ENCODE measurements at places on chromosomes 5 and 9. TPM values are rescaled to one million over a fixed set of nuclear protein-coding genes. Genes with fewer than 3 reads are reported as not detected.
A peak's percentile ranks its signal among the peaks of the same experiment; 100 is the strongest.

GRCh38 chr5:169429044-169429443 is 128.1 kb upstream of the SLIT3 start:
- H3K36me3 ChIP-seq, result no peaks in the 10 kb centered on the region
- H3K27me3 ChIP-seq, result no peaks in the 10 kb centered on the region
- no peak overlapping the region for H3K27ac ChIP-seq
- DNase-seq, result peak; percentile 55
- peaks cover 6% of the 10 kb centered on the region for H3K4me1 ChIP-seq
- no peak overlapping the region for H3K4me3 ChIP-seq

DNA sequence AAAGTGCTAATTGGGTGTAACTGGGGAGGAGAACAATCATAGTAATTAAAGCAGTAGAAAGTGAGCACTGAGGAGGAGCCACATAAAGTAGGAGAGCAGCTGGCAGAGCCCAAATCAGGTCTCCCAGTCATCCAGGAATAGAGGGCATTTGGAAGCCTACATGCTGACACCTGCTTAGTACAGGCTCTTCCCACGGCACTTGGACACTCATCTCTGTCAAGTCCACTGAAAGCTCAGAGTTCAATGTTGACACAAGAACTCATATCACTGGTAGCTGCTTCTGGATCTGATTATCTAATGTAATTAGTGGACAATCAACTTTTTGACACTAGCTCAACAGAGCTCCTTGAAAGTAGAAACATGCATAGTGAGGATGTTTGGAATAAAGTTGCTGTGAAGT is 45.9 kb upstream of the PCSK1 start:
- H3K4me1 ChIP-seq, result no peaks in the 10 kb centered on the region

- no peak overlapping the region for H3K4me3 ChIP-seq
- no peak for DNase-seq
- no peaks in the 10 kb centered on the region for H3K4me1 ChIP-seq
- H3K27ac ChIP-seq, result no peak overlapping the region
These were observed 2.8 kb upstream of the PARP8 start for GRCh38 chr5:50663636-50664035.

GRCh38 chr5:119452060-119452372 is 281 bp upstream of the HSD17B4 start:
- no peaks in the 10 kb centered on the region for H3K27me3 ChIP-seq
- peak overlapping the region; percentile 80 for H3K4me3 ChIP-seq
- H3K27ac ChIP-seq, result no peak overlapping the region
- H3K4me1 ChIP-seq, result no peaks in the 10 kb centered on the region

The DRD1 gene
- 0.23 TPM for total RNA-seq

The CCDC192 gene
- not detected for total RNA-seq

DNA sequence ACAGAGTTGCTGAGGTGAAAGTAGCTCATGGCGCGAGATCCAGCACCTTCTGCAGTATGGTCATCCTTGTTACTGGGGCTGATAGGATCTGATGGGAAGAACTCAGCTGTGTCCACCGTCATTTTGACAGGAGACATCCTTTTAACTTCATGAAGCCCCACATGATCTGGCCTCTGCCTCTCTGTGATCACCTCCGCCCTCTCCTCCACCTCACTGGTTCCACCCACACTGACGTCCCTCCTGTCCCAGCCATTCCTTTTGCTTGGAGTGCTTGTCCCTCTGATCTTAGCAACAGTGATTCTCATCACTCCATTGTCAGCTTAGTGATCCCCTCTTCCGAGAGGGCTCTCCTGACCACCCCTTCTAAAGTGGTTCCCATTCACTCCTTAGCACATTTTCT is 25.8 kb downstream of the NEUROG1 start:
- H3K27me3 ChIP-seq, result peaks cover 37% of the 10 kb centered on the region
- DNase-seq, result no peak
- H3K4me1 ChIP-seq, result no peaks in the 10 kb centered on the region
- no peaks in the 10 kb centered on the region for H3K36me3 ChIP-seq
- H3K4me3 ChIP-seq, result no peak overlapping the region

- no peaks in the 10 kb centered on the region for H3K36me3 ChIP-seq
- no peaks in the 10 kb centered on the region for H3K27me3 ChIP-seq
- H3K27ac ChIP-seq, result no peak overlapping the region
- H3K4me1 ChIP-seq, result no peaks in the 10 kb centered on the region
- no peak overlapping the region for H3K4me3 ChIP-seq
These were observed 75.4 kb downstream of the RASGRF2 start for GRCh38 chr5:81035522-81035921.

DNA sequence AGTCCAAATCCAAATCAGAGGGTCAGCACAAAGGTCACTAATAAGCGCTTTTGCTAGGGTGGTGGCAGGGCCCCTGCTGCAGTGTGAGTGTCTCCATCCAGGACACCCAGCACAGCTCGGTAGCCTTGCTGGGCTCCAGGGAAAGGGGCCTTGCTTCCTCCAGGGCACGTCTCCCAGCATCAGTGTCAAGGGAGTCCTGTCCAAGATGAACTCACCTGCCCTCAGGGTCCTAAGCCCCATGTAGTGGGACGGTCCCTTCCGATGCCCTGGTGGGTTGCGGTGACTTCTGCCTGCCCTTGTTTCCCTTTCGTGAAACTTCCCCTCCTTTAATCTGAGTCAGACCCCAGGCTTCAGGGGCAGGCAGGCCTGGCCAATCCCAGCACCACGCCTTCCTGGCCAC is 101.7 kb downstream of the ZNF354C start:
- DNase-seq, result no peak
- H3K4me3 ChIP-seq, result no peak overlapping the region
- H3K36me3 ChIP-seq, result no peaks in the 10 kb centered on the region
- H3K27ac ChIP-seq, result no peak overlapping the region
- H3K27me3 ChIP-seq, result no peaks in the 10 kb centered on the region
- H3K4me1 ChIP-seq, result no peaks in the 10 kb centered on the region

DNA sequence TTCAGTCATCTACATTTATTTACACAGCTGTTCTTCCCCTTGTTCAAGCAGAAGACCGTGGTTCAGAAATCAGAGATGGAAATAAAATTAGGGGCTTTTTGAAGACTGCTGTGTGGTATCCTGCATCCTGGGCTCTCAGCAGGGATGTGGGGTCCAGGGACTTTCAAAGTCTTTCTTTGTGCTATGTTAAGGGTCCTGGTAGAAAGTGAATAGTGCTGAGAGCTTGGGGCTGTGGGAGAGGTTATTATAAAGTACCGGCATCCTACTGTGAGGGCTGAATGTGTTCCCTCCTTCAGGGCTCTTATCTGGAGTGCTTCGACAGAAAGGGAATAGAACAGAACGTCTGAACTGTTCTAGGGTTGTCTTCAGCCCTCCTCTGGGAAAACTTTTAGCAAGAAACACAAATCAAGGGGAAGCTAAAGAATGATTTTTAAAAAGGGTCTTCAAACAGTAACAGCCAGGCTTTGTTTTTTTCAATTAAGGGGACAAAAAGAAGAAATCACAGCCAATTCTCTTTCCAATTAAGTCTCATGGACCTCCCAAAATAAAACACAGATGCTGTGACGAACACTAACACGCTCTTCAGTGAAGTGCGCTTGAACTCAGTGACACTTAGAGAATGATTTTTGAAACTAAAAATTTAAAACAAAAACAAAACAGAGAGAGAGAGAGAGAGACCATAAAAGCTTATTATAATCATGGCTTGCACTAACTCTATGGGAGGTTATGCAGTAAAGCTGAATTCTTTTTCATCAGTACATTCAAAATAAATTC is 15.7 kb upstream of the SLC1A3 start:
- H3K4me1 ChIP-seq, result no peaks in the 10 kb centered on the region
- H3K4me3 ChIP-seq, result no peak overlapping the region
- no peaks in the 10 kb centered on the region for H3K36me3 ChIP-seq

GRCh38 chr5:138523406-138523805 is 19.6 kb downstream of the ETF1 start:
- H3K27me3 ChIP-seq, result no peaks in the 10 kb centered on the region
- no peak overlapping the region for H3K4me3 ChIP-seq
- H3K27ac ChIP-seq, result no peak overlapping the region
- H3K4me1 ChIP-seq, result peaks cover 6% of the 10 kb centered on the region
- no peak for DNase-seq

- no peaks in the 10 kb centered on the region for H3K36me3 ChIP-seq
- no peaks in the 10 kb centered on the region for H3K4me1 ChIP-seq
- no peak overlapping the region for H3K27ac ChIP-seq
- no peak overlapping the region for H3K4me3 ChIP-seq
These were observed 171.4 kb downstream of the TLE1 start for GRCh38 chr9:81517954-81518353.

The DNM1 gene
- 29.7 TPM for total RNA-seq

DNA sequence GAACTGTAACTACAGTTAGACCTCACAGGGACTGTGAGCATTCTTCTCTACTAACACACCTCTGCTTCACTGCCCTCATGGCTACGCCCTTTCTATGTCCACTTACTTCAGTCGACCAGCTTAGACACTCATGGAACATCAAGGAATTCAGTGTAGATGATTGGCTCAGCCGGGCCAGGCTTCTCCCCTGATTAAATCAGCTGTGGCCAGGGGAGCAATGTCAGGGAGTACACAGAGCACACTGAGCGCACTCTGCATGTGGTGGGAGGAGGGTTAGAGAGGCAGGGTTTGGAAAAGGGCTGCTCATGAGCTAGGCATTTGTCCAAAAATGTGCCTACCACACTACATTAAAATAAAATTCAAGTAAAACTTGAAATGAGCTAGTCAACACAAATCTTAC is 400.5 kb downstream of the ARRDC3 start:
- H3K36me3 ChIP-seq, result no peaks in the 10 kb centered on the region
- H3K4me1 ChIP-seq, result peaks cover 16% of the 10 kb centered on the region
- peak overlapping the region; percentile 19 for H3K27ac ChIP-seq
- peak; percentile 41 for DNase-seq
- H3K4me3 ChIP-seq, result no peak overlapping the region
- no peaks in the 10 kb centered on the region for H3K27me3 ChIP-seq

The RORB gene
- 0.17 TPM for total RNA-seq

DNA sequence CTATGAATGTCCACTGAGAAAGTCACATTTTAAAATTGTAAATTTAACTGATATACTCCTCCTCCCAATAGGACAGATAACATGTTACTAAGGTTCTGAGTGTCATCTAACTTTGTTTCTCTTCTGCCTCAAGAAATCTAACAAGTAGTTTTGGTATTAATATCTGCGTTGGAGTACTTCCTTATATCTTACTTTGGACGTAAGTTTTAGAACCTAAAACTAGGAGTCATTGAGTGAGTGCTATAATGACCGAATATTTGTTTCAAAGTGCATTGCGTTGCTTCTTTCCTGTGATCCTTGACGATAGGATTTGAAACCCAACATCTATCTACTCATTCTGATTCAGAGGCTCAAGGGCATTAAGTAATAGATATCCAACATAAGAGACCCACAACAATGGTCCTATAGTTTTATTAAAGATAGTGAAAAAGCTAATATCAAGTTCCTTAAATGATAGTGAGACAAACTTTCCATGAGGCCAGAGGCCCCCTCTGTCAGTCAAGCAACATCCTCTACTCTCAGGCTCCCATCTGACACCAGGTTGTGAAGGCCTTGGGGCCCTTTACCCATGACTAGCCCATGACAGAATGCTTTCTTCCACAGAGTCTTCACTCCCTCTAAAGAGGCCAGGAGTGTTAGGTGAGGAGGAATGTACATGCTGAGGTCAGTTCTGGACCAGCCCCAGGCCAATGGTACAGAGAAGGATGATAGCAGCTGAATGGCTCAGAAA is 45.3 kb upstream of the MAP3K1 start:
- DNase-seq, result no peak
- H3K4me3 ChIP-seq, result no peak overlapping the region
- H3K27me3 ChIP-seq, result no peaks in the 10 kb centered on the region
- H3K36me3 ChIP-seq, result no peaks in the 10 kb centered on the region
- no peak overlapping the region for H3K27ac ChIP-seq

GRCh38 chr5:136279314-136279713 is 86.0 kb downstream of the TRPC7 start:
- H3K4me3 ChIP-seq, result no peak overlapping the region
- H3K27me3 ChIP-seq, result no peaks in the 10 kb centered on the region
- H3K4me1 ChIP-seq, result no peaks in the 10 kb centered on the region
- peak; percentile 12 for DNase-seq
- H3K36me3 ChIP-seq, result no peaks in the 10 kb centered on the region
- no peak overlapping the region for H3K27ac ChIP-seq

The SLC6A18 gene
- total RNA-seq, result not detected

GRCh38 chr5:14383923-14384322 is 197.7 kb upstream of the OTULINL start:
- no peak overlapping the region for H3K4me3 ChIP-seq
- peaks cover 72% of the 10 kb centered on the region for H3K36me3 ChIP-seq
- H3K27me3 ChIP-seq, result no peaks in the 10 kb centered on the region
- H3K27ac ChIP-seq, result no peak overlapping the region
- no peak for DNase-seq

GRCh38 chr5:28648108-28648507 is 1609.7 kb upstream of the CDH9 start:
- H3K36me3 ChIP-seq, result no peaks in the 10 kb centered on the region
- no peak overlapping the region for H3K27ac ChIP-seq
- H3K27me3 ChIP-seq, result no peaks in the 10 kb centered on the region
- no peaks in the 10 kb centered on the region for H3K4me1 ChIP-seq
- H3K4me3 ChIP-seq, result no peak overlapping the region

- H3K4me1 ChIP-seq, result no peaks in the 10 kb centered on the region
- DNase-seq, result no peak
- no peaks in the 10 kb centered on the region for H3K27me3 ChIP-seq
- no peak overlapping the region for H3K27ac ChIP-seq
- no peak overlapping the region for H3K4me3 ChIP-seq
These were observed 35.2 kb downstream of the NUP214 start for GRCh38 chr9:131160416-131161112.

The ACSL6 gene
- not detected for total RNA-seq

DNA sequence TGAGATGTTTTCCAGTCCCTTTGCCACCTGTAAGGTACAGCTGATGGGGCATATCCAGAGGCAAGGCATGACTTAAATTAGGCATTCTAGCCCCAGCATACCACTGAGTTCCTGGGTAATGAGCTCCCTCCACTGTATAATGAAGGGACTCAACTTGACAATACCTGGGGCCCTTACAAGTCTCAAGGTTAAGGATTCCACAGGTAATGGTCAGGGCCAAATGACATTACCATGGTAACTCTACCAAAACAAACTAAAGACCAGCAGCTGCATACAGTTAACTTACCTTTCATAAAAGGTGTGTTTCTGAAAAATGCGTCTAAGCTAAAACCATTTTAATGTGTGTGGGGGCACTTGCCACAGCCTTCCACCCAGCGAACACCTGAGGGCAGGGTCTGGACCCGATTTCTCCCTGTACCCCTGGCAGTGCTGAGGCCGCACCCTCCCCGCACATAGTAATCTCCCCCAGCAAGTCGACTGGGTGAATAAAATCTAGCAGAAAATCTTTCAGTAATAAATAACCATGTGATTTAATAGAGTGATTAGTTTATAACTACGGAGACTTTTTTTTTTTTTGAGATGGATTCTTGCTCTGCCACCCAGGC is 24.2 kb downstream of the CCDC69 start:
- DNase-seq, result no peak
- H3K36me3 ChIP-seq, result no peaks in the 10 kb centered on the region
- no peak overlapping the region for H3K4me3 ChIP-seq

DNA sequence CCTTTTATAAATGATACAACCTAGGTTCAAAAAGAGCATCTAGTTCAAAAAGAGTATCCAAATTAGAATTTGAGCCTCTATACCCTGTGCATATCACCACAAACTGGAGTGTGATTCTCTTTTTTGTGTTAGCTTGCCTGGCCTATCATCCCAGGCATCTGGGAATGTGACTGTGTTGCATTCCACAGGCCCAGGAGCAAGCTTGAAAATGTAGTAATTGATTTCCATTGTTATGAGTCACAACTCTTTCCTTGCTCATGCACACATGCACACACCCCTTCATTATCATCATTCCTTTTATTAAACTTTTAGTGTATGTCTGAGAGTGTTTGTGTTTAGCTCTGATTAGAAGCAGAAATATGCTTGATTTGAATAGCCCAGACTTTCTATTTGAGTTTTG is 75.2 kb downstream of the FCHO2 start:
- peaks cover 23% of the 10 kb centered on the region for H3K4me1 ChIP-seq
- no peaks in the 10 kb centered on the region for H3K36me3 ChIP-seq
- DNase-seq, result peak; percentile 93
